Esophagus squamous epithelium (tissue), 5 donors: ENCODE measurements at places on chromosomes 2 and 18.

DNA sequence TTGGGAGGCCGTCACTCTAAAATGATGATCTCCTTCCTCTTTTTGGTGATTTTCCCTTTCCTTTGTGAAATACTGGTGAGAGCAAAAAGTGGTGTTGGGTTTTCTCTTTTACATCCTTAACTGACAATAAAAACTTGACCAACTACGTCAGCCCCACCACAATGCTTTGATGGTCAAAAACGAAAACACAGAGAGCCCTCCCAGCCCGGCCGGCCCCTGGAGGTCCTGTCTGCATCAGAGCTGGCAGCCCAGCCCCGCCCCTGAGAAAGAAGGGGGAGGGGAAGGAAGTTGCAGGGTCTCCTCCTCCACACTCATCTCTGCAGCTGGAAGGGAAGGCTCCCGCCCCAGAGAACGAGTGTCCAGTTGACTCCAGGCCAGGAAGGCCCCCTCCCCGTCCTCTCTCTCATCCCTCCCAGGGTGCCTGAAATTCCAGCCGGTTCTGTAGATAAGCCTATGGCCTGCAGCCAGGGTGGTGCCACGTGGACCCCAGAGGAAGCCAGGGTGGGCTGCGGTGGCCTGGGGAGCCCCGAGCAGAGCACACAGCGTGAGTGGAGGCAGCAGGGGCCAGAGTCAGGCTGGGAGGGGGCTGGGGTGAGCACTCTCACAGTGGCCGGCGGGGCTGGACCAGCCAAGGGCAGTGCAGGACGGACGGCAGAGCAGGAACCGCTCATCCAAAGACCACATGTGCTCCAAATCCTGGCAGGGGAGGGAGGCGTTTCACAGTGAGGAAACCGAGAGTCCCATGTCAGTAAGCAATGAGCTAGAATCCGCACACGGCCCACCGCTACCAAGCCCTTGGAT, 19.8 kb downstream of the BIN1 start:
- DNase-seq, result no peak

DNA sequence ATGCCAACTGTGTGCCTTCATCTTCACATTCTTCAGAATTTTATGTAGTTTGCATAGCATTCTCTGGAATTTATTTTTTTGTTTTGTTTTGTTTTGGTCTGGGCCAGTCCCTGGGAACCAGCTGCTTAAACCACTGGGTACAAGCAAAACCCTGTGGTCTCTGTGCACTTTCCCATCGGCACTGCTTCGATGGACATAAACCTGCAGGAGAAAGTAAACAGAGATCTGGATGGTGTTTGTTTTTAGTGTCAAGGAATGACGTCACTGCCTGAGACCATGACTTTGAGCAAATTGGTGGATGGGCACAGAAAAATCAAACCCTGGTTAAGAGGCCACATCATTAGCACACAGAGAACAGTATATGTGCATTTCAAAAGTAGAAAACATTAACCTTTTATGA, 64.7 kb upstream of the RASGRP3 start:
- no peak for DNase-seq

DNA sequence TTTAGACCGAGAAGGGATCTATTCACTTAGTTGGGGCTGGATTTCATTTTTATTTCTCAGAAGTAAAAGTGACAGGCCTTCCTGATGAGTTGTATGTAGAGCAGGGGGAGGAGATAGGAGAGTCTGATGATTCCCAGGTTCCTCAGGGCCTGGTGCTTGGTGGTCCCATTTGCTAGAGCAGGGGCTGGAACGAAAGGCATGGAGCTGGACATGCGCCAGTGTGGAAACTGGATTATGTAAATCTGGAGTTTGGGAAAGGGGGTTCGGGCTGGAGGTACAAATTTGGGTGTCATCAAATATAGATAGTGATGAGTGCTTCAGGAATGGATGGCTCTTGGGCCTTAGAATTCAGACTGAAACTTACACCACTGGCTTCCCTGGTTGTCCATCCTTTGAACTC, 27.5 kb downstream of the GNLY start:
- DNase-seq, result no peak

DNA sequence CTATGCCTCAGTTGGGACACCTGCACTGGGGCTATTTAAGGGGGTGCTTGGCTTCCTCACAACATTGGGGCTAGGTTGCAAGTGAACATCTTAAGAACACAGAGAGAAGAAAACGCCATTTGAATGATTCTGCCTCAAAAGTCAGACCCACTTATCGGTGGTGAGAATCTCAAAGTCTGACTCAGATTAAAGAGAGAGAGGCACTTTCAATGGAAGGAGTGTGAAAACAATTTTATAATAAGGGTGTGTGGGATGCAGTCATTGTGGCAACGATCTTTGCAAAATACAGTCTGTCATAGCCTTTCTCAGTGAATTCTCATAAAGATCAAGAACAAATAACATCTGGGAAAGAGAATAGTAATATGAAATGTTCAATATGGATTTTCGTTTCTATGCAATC, 41.8 kb downstream of the CCDC102B start:
- no peak for DNase-seq

DNA sequence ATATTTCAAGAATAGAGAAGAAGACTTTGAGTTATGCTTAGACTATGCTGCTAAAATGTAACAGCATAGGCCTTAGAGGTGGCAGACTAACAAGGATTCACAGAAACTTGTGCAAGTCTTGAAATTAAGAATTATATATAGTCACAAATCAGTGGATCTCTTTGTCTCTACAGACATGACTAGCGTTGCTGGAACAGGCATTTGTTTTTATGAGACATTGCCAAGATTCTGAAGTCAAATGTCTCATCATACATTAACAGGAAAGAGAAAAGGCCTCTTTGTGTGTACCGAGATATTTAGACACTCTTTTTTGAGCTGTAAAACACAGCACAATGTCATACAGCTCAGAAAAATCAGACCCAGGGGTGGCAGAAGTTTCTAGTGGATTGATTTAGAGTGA, 207.1 kb downstream of the TMX3 start:
- no peak for DNase-seq
